A172 (cell line): ENCODE measurements at places on chromosomes 6 and 20. TPM values are rescaled to one million over a fixed set of nuclear protein-coding genes. Genes with fewer than 3 reads are reported as not detected.
A peak's percentile ranks its signal among the peaks of the same experiment; 100 is the strongest.

GRCh38 chr20:23086056-23086566 lies at the start of gene CD93:
CD93 (minus strand) TSS chr20:23086324; CDS start chr20:23086192, 132 bp downstream.
- no peak for DNase-seq

The PCED1A gene
- total RNA-seq, result 11.9 and 13.2 TPM in 2 replicates

DNA sequence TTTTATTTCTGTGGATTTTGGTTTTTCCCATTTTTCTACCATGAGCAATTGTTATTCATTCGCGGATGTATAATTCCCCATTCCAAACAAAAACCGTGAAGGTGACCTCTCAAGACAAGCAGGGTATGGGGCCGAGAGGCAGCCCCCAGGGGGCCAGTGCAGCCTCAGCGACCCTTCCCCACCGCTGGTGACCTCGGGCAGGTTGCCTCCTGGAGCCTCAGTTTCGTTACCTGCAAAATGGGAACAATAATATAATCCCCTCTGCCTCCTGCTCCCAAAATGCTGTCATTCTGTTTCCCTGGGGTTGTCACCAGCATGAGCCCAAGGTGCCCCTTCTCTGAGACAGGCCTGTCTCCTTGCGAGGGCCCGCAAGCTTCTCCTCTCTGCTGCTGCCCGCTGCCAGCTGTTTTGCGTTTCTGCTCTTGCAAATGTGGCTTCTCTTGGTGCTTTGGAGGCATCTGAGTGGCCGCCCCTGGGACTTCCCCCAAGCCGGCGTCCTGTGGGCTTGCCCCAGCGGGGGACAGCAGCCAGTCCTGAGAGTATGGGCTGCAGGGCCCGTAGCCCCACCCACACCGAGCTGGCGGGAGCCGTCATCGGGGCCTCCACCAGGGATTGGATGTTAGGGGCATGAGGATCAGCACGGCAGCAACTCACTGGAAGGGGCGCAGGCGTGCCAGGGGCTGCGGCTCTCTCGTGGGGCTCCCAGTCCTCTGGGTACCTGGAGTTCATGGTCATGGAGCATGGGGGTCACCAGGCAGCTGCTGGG lies 161.9 kb downstream of the TAF4 start:
- no peak for DNase-seq

The LSM2 gene
- total RNA-seq, result 80.4 and 88.0 TPM in 2 replicates

GRCh38 chr6:4362326-4362725 lies 227.0 kb upstream of the ECI2 start:
- DNase-seq, result no peak

GRCh38 chr6:9250852-9251251 lies 815.5 kb upstream of the SLC35B3 start:
- peak; percentile 65 for DNase-seq

DNA sequence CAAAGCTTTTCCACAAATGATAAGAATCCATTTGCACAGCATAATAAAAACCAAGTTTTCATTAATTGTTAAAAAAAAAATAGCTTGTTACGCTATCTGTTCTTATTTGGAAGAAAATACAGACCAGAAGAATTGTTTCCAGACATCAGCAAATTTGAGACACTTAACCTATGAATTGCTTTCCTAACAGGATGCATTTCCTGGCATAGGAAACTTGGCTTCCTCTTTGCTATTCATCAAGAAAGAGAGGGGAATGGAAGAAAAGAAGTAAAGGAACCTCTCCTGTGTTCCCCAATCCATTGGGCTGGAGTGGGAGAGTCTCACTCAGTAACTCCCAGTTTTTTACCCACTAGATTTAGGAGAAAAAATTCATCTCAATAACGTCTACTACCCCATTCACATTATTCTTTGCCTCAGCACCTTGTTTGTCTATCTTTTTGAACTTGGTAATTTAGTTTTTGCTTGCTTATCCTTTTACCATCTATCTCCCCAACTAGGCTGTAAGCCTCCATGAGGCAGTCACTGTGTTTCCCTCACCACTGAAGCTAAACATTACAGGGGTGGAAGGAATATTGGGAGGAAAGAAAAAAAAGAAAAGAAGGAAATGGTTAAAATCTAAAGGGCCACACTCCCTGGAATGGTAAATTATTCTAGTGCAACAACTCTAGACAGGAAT lies 150.3 kb downstream of the COL21A1 start:
- DNase-seq, result no peak

- no peak for DNase-seq
Observed at GRCh38 chr20:61596687-61597330, 344.7 kb downstream of the CDH4 start.

- no peak for DNase-seq
Observed at GRCh38 chr6:111701146-111701545, 95.5 kb upstream of the TRAF3IP2 start.

The SIRPG gene
- not detected in 2 replicates for total RNA-seq

DNA sequence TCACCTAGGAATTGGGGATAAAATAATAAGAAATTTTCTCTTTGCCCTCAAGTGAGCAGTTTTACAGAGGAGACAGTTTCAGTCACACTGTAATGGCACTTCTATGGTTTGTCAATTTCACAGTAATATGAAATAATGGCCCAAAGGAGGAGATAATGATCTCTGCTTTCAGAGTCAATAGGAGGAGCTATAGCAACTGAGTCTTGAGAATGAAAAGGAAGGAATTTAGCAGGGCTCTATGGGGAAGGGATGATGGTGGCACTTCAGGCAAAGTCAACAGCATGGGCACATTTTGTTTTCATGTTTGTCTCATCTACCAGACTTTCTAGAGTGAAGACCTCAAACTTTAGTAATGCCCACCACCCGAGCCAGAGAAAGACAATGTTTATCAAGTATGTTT lies 138.3 kb upstream of the HMGN3 start:
- no peak for DNase-seq

GRCh38 chr6:19827247-19827646 lies 9.9 kb upstream of the ID4 start:
- no peak for DNase-seq

- DNase-seq, result no peak
Observed at GRCh38 chr6:1188199-1188598, 123.7 kb upstream of the FOXQ1 start.

DNA sequence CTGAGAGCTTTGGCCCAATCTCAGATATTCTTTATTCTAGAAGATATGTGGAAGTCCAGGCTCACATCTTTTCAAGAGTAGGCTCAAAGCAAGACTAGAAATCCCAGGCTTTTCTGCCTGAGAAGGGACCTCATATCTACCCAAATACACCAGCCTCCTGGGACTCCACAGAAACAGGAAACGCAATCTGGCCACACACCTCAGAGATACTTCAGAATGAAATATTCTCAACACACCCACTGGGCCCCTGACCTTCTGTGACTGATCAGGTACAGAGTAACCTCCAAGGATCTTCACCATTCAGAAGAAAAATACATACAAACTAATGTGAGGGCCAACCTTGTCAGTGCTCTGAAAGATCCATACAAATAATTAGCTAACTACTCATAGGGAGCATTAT lies 183.2 kb downstream of the HIVEP2 start:
- no peak for DNase-seq

- no peak for DNase-seq
Observed at GRCh38 chr20:62796699-62797491, 622 bp downstream of the MRGBP start.

GRCh38 chr6:153787341-153787606 lies 251.8 kb upstream of the OPRM1 start:
- DNase-seq, result no peak
